ENCODE measurements at places on chromosomes 6 and 20.

DNA sequence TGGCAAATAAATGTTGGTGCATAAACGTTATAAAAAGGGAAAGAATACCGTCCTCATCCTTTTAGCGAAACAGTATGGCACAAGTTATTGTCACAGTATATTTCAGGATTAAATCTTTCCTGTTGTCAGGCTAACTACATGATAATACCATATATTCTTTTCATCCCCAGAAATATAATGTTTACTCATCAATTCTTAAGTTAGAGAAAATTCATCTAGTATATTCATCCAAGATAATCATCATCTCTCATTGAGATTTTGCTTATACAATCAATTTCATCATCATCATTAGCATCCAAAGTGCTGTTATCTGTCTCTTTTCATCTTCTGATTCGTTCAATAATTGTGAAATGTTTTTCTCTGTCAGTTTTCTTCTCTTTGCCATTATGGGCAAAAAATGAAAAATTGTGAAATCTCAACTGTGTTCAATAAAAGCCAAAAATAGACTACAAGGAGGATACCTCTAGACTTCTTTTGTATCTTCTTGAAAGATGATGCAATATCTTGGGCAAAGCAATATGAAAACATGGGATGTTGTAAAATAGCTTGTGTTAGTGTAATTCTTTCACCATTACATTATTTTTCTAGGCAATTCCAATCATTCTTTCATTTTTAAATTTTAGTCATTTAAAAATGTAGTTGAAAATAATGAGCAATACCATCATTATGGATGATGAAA, 2.6 kb downstream of the SPACA1 start:
- DNase-seq = no peak

DNA sequence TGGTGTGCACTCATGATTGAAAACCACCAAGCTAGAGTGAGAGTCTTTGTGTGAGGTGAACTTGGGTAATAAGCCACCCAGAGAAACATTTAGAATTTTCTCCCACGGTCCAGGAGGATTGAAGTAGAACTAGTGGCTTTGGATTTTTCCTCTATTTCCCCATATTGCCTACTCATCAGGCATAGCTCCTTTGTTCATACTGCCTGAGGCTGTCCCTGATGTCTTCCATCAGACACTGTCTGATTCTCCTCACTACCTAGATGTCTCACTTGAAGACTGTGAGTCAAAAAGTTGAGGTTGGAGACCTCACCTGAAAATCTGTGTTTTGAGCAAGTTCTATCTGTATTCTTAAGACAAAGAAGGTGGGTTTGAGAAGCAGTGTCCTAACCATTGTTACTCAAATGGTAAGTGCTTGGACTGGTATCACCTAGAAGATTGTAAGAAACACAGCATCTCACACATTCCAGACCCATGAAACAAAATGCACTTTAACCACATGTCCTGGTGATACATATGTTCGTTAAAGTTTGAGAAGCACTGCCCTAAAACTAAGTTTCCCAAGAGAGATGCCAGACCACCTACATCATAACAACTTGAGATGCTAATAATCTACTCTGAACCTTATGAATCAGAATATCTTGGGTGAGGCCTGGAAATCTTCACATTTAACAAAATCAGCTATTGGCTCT, 523.4 kb upstream of the BTBD3 start:
- DNase-seq = no peak

DNA sequence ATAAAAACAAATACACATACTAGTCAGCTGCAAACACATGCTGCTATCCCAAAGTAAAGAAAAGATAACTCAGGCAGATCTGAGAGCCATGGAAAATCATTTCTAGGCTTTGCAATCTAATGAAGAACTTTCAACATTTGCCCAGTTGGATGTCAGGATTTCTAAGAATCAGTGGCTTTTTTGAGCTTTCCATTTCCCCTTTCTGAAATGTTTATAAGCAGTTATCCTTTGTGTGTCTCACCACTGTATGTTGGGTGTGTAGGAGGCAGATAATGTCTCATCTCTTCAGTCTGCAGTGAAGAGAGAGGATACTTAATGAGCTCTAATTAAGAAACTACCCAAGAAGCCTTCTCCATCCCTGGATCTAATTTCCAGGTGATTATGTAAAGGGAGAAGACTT, 43.6 kb downstream of the RGS17 start:
- DNase-seq = no peak

DNA sequence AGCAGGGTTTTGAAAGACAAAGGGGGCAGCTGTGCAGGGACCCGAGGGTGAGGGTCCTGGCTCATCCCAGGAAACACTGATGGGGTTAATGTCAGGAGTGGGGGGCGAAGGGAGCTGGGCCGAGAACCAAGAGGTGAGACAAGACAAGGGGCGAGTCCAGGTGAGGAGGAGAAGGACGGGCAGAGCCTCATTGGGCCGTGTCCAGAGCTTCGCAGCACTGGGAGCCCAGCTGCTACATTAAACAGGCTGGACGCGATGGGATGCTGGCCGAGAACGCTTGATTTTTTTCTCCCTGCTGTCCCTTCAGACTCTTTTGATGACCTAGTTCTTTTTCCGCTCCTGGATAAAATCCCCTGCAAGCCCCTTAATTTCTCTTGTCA, 172.8 kb upstream of the SNX9 start:
- no peak for DNase-seq

GRCh38 chr20:16514140-16514539, 59.1 kb downstream of the KIF16B start:
- DNase-seq = no peak

All from esophagus squamous epithelium (tissue), 5 donors.